ENCODE measurements at places on chromosomes 16 and 17.

GRCh38 chr16:48386559-48387312 lies 1.5 kb upstream of the SIAH1 start:
- DNase-seq: no peak

DNA sequence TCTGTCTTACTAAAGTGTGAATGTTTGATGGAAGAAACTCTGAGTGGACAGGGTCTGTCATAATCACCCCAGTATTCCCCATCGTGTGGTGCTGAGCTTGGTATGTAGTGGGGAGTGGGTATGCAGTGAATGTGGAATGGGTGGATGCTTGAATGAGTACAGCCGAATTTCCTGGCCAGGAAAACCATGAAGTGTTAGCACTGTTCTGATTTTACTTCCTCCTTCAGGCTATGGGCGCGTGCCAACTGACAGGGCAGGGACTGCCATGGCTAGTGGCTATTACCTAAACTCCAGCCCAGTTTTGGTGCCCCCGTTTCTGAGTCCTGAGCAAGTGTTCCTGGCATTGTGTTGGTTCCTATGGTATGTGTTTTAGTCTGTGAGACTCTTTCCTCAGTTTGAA lies 48.6 kb downstream of the PRKCA start:
- DNase-seq: no peak

DNA sequence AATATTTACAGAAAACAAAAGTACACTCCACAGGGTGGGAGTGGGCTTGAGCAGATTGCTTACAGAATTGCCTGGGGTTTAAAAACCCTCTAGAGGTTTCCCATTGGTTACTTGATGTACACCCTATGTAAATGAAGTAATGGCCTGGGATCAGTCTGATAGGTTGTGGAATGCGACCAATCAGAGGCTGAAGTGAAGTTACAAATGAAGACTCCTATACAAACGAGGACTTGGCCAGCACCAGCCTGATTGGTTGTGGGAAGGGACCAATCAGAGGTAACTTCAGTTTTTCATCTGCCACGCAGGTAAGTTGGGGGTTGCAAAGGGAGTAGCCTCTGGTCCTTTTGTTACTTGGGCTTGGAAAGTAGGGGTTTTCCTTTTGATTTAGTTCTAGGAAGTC lies 8.8 kb downstream of the EEF2K start:
- DNase-seq: no peak

DNA sequence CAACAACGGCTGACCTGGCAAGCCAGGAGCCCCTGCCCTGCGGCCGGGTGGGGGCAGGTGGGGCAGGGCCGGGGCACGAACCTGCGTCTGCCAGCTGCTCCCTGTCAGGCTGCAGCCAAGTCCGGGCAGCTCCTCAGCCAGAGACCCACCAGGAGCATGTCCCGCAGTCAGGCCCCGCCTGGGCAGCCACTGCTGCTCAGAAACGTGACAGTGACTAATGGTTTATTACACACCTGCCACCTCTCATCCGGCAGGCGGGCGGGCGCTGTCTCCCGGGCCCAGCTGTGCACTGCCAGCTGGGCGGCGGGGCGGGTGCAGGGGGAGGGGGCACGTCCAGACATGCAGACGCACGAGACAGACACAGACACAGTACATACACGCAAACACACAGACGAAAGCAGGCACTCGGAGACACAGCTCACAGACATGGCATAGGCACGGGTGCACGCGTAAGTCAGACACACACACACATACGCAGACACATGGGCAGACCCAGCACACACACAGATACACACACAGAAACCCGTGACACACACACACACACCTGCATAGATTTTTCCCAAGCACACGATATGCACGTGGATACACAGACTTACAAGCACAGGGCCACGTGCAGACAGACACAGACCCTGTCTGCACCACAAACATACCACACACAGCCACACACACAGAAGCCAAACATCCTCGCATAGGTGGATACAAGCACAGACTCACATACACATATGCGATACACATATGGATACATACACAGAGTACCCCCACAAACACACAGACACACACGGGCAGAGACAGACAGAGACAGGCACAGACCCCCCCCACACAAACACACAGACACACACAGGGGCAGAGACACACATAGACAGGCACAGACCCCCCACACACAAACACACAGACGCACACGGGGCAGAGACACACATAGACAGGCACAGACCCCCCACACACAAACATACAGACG lies 248.3 kb upstream of the CIBAR2 start:
- DNase-seq: no peak

DNA sequence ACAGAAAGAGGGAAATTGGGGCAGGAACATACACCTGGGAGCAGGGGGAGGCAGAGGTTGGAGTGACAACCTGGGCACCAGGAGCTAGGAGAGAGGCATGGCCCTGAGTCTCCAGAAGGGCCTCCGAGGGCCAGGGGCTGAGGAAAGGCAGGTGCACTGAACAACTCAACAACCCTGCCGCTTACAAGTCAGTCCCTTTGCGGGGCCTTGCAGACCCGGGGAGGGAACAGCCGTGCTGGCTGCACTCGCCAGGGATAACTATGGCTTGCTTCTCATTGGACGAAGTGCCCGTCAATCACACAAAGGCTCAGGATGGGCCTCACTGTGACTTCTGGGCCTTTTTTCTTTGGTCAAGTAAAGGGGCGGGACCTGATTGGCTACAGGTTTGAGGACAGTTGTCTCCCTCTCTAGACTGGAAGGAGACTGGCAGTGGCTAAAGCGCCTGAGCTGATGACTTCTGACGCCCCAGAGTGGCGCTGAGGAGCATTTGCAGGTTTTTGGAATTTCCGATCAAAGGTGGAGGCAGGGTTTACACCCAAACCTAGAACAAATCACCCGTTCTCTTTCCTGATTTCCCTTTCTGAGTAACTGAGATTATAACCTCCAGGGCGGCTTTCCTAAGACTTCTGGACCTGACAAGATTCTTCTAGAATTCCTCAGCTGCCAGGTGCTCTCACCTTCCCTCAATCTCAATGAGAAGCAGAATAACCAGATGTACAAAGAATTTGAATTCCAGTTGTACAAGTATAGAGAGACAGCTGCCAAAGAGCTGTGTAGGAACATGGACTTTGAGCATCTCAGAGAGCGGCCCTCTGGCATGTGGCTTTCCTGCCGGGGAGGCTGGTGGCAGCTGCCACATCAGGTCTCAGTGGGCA lies 27.6 kb upstream of the ST6GALNAC2 start:
- DNase-seq: no peak

DNA sequence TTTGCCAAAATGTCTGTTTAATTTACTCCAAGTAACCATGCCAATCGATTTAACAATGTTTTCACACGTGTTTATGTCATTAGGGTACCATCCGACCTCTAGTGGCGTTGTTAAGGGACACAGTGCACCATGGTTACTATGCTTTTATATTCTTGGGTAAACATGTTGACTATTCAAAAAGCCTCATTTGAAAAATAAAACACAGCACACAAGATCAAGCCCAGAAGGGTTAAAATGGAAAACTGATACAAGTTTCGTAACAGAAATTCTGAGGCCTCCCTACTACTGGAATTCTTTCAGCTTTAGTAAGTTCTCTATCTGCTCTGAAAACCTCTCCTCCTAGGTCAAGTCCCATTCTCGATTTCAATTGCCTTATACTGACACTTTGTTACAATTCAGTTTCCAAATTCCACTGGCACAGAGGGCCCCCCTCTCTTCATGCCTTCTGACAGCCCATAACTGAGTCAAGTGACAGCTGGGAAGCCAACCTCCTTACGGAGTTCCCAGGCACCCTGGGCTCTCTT lies 2.1 kb downstream of the CFAP20 start:
- DNase-seq: no peak

Measured in stimulated activated CD4-positive, alpha-beta T cell treated with anti-CD3 and anti-CD28 coated beads, Interleukin-1b, Interleukin-23, amount 100 ng/mL, for 24 hours (primary cell).